EH (cell line): ENCODE measurements at places on chromosomes 2 and 18.

- no peak for DNase-seq
These were observed 9.6 kb upstream of the NPPC start for GRCh38 chr2:231935815-231936214.

GRCh38 chr18:60861575-60861974 lies 471.7 kb upstream of the CDH20 start:
- no peak for DNase-seq

GRCh38 chr2:12304564-12305171 lies 412.1 kb upstream of the TRIB2 start:
- DNase-seq = peak; percentile 14

DNA sequence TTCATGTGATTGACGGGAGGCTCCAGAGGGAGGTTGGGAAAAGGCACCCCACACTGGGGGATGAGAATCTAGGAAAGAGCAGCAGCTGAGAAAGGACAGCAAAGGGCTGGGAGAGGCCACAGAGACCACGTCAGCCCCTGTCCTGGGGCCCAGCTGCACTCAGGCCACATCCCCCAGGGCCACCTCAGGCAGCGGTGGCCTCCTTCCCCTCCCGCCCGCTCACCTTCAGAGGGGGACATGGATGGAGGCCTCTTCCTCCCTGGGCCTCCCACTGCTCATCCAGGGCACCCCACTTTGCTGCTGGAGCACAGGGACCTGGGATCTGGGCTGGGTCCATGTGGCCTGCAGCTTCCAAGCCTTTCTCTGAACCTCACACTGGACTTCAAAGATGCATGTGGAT lies 199.8 kb upstream of the HDAC4 start:
- no peak for DNase-seq

DNA sequence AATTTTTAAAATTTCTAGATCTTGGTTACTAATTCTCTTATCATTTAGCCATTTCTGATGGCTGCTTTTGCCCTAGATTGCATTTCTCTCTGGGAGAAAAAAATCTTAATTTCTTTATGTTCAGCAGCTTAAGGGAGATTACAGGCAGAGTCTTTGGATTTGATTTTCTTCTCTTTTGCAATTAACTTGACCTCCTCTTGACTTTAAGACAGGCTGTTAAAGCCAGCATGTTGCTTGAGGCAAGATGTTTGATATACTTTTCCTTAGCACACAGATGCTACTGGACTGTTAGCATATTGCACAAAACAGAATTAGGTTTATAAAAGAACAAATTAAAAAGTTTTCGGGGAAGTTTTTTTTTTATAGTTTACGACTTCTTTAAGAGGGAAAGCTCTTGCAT lies 50.0 kb downstream of the XRCC5 start:
- peak; percentile 32 for DNase-seq

DNA sequence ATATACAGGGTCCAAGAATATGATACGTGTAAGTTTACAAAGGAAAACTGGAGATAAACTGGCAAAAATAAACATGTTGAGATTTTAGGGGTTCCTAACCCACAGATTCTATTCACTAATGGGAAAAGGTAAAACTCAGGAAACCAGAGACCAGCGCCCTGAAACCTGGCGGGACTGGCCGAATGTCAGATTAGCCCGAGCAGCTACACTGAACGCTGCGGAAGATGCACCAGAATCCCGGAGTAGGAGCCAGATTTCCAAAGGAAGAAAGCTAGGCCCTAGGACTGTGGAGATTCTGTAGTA lies 679 bp upstream of the WDR75 start:
- no peak for DNase-seq

GRCh38 chr2:222903234-222904220 lies 42.7 kb downstream of the ACSL3 start:
- DNase-seq = peak; percentile 68

GRCh38 chr2:99554238-99554637 lies 64.4 kb upstream of the REV1 start:
- no peak for DNase-seq

- no peak for DNase-seq
These were observed 100.4 kb downstream of the AFF3 start for GRCh38 chr2:100041946-100042345.

DNA sequence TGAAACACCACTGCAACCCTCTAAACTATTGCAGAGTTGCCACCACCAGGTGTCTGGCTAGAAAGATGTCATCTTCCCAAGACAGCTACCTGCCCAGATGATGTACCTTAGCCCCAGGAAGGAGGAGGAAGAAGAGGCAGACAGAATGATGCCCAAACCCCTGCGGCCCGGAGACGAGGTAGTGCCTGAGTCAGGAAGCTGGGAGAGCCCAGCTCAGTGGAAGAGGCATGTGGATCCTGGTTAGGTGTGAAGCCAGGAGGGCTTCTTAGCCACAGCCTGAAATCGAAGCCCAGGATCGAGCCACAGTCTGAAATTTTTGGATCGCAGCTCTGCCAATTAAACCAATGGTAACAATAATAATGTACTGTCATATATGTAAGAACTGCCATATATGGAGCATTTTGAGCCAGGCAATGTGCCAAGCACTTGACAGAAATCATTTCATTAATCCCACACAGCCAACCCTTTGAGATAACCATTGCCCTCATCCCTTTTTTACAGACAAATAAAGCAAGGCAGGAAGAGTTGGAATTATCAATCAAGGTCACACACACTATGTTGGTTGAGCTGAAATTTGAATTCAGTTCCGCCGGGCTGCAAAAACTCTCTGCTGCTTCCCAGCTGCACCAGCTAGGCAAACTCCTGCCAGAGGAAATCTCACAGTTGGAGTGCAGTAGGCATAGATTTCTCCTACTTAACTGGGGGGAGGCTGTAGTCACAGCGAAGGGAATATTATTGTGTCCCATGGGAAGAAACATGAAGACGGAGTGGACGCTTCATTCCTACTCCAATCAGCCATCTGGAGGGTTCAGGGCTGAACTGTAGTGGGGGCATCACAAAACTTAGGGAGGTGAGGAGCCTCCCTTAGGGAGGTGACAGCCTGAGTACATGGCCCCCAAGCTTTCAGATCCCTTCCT lies 19.4 kb upstream of the CYP1B1 start:
- DNase-seq = no peak
